ENCODE measurements at places on chromosomes 7 and 10.

GRCh38 chr7:86920154-86920553, 139.3 kb downstream of the ELAPOR2 start:
- DNase-seq, result no peak

DNA sequence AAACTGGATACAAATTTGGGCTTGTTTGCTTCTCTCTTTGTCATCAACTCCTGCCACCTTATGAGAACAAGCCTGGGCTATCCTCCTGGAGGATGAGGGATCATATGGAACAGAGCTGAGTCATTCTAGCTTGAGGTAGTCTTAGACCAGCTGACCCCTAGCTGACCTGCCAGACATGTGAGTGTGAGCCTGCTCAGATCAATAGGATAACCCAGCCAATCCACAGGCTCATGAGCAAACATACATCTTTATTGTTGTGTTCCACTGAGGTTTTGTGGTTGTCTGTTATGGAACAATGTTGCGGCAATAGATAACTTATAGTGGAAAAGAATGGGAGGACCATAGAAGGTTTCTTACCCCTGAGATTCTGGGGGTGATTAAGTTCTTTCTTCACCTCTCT, 54.5 kb upstream of the FAM180A start:
- no peak for DNase-seq

DNA sequence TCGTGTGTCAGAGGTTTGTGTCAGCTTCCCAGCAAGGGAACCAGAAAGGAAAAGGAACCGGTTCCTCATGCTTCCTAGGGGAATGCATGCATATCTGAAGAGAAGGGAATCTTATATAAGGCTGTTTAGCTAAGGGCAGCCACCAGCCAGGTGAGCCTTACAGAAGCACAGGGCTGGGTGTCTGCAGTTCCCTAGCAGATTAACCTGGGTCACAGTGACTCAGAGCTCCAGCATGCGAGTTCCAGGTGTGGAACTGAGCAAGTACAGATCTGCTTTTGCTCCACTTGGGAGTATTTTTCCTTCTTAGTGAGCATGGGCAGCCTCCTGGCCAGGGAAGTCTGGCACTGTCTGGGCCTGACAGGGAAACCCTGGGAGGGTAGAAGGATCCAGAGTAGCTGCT, 957 bp upstream of the ANKRD2 start:
- DNase-seq, result no peak

DNA sequence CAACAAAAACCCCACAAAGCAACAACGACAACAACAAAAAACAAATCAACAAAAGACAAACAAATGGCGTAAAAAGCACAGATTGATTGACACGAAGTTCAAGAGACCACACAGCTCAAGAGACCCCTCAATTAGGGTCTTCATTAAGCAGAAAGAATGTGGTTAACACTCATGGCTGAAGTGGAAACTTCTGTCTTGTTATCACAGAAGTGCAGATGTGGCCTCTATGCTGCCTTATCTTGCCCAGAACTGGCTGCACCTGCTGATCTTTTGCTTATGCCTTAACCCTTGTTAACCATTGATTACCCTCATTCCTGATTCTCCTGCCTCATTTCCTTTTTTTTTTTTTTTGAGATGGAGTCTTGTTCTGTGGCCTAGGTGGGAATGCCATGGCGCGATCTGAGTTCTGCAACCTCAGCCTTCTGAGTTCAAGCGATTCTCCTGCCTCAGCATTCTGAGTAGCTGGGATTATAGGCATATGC, 3.5 kb upstream of the DAGLB start:
- DNase-seq, result no peak

DNA sequence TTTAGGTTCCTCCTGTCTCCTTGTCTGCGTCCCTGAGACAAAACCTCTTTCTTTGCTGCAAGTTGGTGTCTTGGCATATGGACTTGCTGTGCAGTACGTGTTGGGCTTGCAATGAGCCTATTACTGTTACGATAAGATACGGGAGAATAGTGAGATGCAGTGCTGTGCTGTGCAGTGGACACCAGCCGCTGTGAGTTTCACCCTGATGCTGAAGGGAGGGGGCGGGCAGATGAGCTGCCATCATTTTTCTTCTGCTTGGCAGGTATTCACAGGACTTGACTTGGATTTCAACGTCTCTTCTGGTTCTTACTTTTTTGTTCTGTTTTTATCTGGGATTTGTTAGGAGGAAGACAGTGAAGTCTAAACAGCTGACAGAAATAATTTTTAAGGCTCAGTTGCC, 257.1 kb upstream of the PITRM1 start:
- DNase-seq, result no peak

DNA sequence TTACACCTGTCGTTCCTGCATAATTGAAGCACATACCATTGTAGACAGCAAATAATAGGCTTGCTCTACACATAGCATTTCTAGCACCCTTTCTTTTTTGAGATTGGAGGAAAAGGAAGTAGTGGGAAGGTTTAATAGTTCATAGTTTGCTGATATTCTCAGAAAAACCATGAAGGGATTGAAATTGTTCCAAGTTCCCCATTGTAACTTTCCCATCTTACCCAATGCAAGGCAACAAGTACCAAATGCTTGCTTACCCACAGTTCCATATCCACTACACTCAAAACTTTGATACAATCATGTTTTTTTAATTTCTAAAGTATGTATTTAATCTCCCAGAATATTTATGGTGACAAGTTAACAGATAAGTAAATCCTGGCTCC, 13.8 kb downstream of the CYP3A5 start:
- no peak for DNase-seq

GRCh38 chr7:34886856-34887255, 150.4 kb downstream of the DPY19L1 start:
- DNase-seq, result no peak

GRCh38 chr10:72306215-72306760, 32.6 kb downstream of the DDIT4 start:
- no peak for DNase-seq

- peak; percentile 3 for DNase-seq
Observed at GRCh38 chr7:96414931-96415292, 93.0 kb upstream of the SLC25A13 start.

- no peak for DNase-seq
Observed at GRCh38 chr7:93851536-93851935, 39.0 kb downstream of the TFPI2 start.

- no peak for DNase-seq
Observed at GRCh38 chr7:1073142-1073977, 14.6 kb upstream of the GPER1 start.

DNA sequence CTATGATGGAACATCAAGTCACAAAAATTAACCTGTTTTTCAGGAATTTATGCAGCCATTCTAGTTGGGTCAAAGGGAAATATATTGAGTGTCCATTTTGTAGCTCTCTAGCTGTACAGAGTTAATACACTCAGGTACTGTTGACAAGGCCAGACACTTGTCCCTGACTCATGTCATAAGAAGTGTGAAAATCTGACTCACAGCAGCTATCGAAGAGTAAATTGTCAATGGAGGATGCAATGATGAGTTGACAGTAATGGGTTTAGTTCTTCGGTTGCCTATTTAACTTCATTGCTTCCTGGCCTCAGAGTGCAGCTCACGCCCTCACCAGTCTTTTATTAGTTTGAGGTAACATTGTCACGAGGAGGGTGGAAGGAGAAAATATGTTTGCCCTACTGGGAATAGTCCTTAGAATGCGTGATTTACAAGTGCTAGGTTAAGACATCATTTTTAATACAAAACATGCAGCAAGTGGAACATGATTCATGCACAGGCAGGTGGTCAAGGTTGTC, 255.1 kb downstream of the XPNPEP1 start:
- no peak for DNase-seq

DNA sequence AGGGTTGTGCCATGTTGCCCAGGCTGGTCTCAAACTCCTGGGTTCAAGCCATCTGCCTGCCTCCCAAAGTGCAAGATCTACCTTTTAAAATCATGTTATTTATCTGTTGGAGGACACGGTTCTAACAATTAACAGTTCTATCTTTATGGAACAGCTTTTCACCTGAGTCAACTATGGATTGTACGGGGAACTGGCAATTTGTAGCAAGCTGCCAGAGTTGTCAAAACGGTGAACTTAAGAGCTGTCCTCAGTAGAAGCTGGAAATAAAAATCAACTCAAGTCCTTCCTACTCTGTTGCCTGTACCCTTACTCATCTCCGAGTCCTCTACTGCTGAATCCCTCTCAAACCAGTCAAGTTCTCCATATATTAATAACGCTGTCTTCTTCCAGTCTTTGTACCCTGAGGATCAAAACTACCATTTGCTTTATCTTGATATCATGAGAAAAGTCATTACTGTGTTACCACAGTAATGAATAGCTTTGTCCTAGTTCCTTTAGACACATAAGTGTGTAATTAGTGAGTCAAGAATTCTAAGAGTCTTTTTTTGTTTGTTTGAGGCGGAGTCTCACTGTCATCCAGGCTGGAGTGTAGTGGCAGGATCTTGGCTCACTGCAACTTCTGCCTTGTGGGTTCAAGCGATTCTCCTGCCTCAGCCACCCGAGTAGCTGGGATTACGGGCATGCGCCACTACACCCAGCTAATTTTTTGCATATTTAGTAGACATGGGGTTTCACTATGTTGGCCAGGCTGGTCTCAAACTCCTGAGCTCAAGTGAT, 28.2 kb downstream of the HBP1 start:
- DNase-seq, result no peak

DNA sequence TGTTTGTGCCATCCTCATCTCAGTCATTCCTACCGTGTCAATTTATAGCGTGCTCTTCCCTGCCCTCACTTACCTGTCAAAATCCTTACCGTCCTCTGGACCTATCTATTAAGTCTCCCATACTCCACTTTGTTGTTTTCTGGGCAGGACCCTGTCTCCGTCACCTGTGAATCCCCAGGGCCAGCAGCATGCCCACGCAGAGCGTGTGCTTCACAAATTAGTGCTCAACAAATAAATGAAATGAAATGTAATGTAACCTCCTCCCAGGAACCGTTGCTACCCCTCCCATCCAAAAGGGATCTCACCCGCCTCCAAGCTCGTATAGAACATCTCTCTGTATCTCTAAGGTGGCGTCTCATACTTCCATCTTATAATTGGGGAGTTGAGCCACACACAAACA, 589.9 kb upstream of the MGMT start:
- no peak for DNase-seq

DNA sequence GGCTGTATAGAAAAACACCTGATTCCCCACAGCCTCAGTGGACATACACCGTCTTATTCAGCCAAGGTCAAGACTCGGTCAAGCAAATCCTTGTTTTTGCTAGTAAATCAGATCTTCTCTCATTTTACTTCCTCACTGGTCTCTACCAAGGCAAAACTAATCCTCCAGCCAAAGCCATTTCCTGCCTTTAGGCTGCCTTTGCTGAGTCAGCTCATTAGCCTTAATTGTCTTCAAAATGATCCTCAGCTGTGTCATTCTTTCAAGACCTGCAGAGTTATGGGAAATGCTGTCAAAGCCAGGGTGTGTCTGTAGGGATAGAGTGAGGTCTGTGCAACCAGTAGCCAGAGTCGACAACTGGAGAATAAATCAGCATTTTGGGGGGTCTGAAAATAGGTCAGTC, 107.2 kb upstream of the FAM180A start:
- no peak for DNase-seq

GRCh38 chr7:117480978-117481377, 1.2 kb downstream of the CFTR start:
- DNase-seq, result no peak

- no peak for DNase-seq
Observed at GRCh38 chr7:70635633-70636032, 496.3 kb upstream of the GALNT17 start.

GRCh38 chr10:70699659-70700174, 27.4 kb downstream of the ADAMTS14 start:
- no peak for DNase-seq

DNA sequence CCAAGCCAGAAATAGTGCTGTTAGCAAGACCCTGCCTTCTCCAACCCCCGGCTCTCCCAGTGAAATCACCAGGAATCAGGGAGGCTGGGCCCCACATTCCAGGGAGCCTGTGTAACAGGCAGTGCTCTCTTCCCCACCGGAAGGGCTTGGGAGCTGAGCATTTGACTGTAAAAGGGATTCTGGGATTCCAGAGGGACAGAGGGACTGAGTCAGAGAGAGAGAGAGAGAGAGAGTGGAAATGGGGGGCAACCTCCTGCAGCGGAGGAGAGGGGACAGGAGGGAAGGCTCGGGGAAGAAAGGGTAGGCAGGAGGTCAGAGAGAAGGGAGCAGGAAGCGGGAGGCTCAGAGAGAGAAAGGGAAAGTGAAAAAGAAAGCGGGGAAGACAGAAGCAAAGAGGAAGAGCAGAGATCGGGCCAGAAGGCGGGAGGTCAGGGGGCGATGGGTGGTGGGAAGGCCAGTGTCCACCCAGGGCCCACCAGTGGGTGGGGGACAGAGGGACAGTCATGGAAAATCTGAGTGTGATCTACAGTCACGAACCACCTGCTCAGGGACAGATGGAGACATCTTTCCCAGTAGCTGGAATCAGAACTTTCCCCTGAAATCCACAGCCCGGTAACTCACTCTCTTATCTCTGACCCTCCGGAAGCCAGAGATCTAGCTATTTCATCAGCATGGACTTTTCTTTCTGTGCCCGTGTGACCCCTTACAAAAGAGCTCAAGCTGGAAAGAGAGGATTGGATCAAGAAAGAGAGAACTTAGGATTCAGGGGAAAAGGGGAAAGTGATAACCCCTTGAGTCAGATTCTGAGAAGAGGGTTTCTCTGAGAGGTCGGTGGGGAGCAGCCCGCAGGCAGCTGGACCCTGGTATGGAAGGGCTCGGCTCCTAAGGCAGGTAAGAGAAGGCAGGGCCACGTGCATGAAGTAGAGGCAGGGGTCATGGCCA, 4.6 kb upstream of the SERPINE1 start:
- DNase-seq, result no peak

DNA sequence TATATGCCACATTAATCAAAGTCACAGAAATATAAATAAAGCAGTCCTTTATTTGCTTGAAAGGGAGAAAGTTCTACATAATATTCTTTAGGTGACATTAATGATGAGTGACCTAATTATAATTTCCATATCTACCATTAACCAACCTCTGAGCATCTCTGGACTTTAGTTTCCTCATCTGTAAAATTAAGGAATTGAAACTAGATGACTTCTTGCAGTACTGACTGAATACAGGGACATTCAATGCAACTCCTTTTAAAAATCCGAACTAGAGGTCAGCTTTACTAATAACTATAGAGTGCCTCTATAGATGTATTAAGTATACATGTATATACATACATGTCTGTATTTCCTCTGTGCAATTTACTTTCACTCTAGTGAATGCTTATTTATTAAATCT, 3.9 kb downstream of the FMC1 start:
- DNase-seq, result no peak

GRCh38 chr7:44757739-44758138, 9.1 kb downstream of the ZMIZ2 start:
- DNase-seq, result no peak

GRCh38 chr7:117718116-117718835, 155.0 kb downstream of the CTTNBP2 start:
- no peak for DNase-seq

- no peak for DNase-seq
Observed at GRCh38 chr10:30435073-30435422, 1.1 kb downstream of the MAP3K8 start.

GRCh38 chr10:60175441-60175971, 214.2 kb downstream of the ANK3 start:
- no peak for DNase-seq

All from effector CD4-positive, alpha-beta T cell (primary cell).